ENCODE measurements at places on chromosomes 7 and 10.
A peak's percentile ranks its signal among the peaks of the same experiment; 100 is the strongest.

DNA sequence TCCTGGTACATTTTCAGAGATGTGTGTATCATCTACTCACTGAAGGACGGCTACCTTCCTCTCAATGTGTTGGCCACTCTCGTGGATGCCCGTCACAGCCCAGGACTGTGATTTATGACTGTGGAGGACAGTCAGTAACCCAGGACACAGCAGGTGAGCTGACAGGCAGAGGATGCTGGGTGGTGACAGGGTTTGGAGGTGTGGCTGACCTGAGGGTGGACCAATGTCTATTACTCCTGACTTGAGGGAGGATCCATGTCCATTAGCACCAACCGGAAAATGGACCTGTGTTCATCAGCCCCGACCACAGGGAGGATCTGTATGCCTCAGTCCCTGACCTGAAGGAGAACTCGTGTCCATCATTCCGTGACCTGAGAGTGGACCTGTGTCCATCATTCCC lies 96.1 kb downstream of the ADCY1 start:
- no peak for DNase-seq

- no peak for DNase-seq
Measured at GRCh38 chr7:151769188-151769821, 107.6 kb downstream of the PRKAG2 start.

DNA sequence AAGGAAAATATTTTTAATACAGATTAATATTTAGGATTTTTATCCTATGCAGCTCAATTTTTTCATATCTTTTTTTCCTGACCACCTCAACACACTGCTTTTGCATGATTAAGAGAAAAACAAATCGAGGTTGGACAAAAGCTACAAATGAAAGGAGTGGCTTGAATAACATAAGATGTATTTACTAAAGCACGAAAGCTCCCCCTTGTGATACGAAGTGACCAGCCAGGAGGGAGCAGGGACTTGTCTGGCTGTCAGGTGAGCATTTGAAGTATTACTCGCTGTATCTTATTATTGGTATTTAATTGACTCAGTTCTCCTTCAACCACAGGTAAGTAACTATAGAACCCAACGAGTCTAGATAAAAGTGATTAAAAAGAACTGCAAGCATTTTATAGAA lies 265.2 kb upstream of the PHF14 start:
- peak; percentile 14 for DNase-seq

DNA sequence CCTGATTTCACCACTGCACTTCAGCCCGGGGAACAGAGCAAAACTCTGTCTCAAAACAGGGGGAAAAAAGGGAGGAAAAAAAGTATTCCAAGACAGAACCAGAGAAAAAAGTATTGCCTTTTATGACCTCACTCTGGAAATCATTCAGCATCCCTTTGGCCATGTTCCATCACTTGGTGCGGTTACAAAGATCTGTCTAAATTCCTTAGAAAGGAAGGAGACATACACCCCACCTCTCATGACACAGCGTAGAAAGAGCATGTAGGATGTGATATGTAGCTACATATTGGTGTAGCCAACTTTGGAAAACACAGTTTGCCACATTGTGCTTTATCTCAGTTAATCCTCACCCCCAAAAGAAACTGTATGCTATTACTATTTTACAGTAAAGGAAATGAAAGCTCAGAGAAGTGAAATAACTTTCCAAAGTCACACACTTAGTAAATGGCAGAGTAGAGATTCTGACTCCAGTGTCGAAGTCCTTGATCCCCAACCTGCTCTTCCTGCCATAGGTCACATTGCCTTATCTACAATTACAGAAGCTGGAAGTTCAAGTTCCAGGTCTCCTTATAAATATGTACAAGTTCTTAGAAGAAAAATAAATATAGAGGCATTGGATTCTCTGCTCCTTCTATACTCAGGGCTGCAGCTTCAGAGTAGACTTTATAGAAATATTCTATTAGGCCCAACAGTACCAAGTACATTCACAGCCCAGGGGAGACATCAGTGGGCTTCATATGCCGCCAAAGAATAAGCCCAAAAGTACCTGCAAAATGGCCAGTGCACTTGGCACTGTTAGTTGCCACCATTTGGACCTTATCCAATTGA lies 91.6 kb upstream of the KMT2E start:
- no peak for DNase-seq

- DNase-seq: peak; percentile 65
Measured at GRCh38 chr7:36670585-36671431, 53.5 kb downstream of the AOAH start.

DNA sequence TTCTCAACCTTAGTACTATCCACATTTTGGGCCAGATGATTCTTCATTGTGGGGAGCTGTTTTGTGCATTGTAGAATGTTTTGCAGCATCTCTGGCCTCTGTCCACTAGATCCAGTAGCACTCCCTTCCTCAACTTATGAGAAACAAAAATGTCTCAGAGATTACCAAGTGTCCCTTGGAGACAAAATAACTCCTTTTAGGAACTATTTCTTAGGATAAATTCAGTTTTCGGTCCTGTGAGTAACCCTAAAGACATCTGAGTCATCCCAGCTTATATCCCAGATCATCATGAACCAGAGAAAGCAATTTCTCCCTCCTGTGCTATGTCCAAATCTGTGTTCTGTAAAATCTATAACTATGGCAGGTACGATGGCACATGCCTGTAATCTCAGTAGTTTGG lies 266.6 kb upstream of the PHYHIPL start:
- no peak for DNase-seq

- DNase-seq: no peak
Measured at GRCh38 chr10:22684699-22685098, 29.7 kb downstream of the PIP4K2A start.

DNA sequence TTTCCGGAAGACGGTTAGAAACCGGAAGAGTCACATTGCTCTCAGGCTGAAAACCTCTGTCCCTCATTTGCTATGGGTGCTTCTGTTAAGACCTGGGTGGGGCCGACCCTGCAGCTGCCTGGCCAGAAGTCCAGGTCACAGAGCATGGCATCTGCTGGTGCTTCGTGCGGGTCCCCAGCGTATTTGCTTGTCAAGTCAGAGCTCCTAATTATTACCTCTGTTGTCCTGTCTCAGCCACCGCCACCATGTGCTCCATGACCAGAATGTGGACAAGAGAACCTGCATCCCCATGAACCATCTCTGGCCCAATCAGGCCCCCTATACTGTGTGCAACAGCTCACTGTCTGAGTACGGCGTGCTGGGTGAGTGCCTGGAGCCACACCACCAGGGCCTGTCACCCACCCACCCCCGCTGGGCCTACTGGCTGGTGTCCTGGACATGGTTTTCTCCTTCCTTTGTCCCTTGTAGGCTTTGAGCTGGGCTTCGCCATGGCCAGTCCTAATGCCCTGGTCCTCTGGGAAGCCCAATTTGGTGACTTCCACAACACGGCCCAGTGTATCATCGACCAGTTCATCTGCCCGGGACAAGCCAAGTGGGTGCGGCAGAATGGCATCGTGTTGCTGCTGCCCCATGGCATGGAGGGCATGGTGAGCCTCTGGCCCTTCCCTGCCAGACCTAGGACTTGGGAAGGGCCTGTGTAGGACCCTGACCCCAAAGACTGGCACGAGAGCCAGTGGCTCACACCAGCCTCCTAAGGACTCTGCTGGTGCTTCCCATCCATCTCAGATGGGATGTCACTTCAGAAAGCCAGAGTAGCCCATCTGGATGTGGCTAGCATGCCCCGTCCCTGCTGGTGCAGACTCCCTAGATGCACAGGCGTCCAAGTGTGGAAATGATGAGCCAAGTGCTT lies 51.3 kb upstream of the ZMIZ2 start:
- no peak for DNase-seq

GRCh38 chr7:70704831-70705346 lies 427.1 kb upstream of the GALNT17 start:
- no peak for DNase-seq

DNA sequence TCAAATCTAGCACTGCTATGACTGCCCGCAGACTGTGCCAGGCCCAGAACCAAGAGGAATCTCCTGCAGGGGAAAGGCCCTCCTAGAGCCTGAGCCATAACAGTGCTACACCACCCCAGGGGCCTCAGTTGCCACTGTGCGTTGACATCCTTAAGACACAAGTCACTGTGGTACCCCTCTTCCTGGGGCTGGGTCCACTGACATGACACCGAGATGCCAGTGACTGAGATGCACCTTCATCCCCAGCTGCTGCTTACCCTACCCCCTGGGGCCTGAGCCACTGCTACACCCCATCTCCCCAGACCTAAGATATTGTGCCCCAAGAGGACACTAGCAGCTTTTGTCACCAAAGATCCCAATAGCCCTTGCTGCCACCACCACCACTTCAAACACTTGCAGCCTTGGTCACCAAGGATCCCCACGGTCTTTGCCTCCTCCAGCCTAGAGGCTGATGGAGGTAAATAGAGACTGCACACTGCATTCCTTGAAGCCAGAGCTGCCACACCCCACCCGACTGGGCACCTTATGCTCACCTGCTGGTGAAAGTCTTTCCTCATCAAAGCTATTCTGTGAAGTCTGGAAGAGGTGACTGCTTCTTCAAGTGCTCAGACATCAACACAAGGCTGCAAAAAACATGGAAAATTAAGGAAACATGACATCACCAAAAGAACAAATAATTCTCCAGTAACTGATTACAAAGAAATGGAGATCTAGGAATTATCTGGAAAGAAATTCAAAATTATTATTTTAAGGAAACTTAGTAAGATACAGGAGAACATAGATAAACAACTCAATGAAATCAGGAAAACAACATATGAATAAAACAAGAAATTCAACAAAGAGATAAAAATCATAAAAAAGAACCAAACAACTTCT lies 40.4 kb upstream of the SHH start:
- DNase-seq: no peak

- peak; percentile 58 for DNase-seq
Measured at GRCh38 chr7:97179454-97180104, 62.1 kb downstream of the SDHAF3 start.

DNA sequence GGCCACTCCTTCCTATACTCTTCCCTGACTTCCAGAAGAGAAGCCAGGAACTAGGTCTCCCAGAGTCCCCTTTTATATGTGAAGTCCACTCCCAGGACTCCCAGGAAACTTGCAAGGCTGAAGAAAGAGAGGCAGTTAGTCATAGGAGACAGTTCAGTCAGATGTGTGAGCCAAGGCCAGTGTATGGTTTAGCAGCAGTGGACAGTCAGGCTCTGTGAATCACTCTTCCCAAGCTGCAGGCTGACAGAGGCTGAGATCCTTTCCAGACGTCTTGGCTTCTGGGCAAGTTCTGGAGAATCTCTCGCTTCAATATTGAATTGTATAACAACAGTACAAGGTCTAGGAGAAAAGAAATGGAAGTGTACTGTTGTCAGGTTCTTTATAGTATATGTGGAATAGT lies 26.9 kb downstream of the BLVRA start:
- no peak for DNase-seq

GRCh38 chr10:2130705-2131305 lies 393.5 kb upstream of the ADARB2 start:
- no peak for DNase-seq

DNA sequence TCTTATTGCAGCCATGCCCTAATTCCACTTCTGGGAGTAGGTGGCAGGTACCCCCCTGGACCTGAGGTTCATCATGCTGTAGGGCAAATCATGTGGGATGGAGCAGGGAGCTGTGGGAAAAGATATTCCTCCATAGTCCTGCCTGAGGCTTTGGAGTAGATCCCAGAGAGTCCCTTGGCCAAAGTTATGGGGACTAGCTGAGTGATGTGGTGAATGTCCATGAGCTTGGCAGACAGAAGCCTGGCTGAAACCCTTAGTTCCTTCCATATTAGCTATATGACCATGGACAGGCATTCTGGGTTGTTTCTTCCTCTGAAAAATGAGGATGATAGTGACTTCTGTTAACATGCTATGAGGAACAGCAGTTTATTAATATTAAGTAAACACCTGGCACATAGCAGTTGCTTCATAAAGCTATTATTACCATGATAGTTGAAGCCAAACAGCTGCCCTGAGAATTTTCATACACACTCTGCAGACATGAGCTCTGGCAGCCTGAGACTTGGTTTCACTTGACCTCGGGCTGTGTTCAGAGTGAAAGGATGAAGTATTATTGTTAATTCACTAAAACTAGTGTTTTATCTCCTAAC lies 15.0 kb upstream of the IMPDH1 start:
- no peak for DNase-seq

GRCh38 chr10:6504296-6504695 lies 75.8 kb downstream of the PRKCQ start:
- no peak for DNase-seq

DNA sequence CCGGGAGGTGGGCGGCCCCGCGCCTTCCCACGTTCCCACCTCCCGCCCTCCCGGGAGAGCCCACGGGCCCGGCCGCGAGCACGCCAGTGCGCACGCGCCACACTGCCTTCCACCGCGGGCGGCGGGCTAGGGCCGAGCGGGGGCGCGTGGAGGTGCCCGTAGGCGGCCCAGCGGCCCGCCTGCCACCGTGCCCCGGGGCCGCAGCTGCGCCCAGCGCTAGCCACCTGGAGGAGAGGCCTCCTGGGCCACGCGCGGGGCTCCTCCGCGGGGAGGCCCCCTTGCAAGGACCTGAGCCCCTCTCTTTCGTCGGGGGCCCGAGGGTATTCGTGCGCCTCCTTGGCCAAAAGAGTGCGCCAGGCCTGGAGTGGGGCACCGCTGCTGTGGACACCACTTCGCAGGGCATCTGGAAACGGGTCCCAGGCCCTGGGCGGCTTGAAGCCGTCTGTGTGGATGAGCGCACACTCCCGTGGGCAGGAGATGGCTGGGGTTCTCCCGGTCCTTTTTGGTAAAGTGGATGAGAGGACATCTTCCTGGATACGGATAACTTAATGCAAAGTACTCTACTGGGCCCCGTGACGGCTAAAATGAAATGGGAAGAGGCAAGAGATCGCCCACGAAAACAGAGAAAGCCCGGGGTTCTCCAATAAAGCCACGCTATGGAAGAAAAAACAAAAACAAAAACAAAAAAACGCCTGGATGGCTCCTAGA lies 9.0 kb upstream of the EBF3 start:
- no peak for DNase-seq

GRCh38 chr7:121485467-121486243 lies 89.5 kb upstream of the FAM3C start:
- DNase-seq: peak; percentile 57

GRCh38 chr7:28704706-28705105 lies 253.4 kb downstream of the TRIL start:
- DNase-seq: no peak

GRCh38 chr7:13852281-13852968 lies 137.0 kb downstream of the ETV1 start:
- DNase-seq: no peak

GRCh38 chr10:74502963-74503608 lies 323.3 kb upstream of the KAT6B start:
- no peak for DNase-seq

GRCh38 chr7:134457210-134457609 lies 1.7 kb downstream of the AKR1B1 start:
- no peak for DNase-seq
